ENCODE measurements at places on chromosomes 6 and 20. TPM values are rescaled to one million over a fixed set of nuclear protein-coding genes. Genes with fewer than 3 reads are reported as not detected.

- no peak for DNase-seq
Measured at GRCh38 chr6:154543628-154544027, 33.1 kb upstream of the CNKSR3 start.

MEI4 gene
- 1.6 TPM for polyA plus RNA-seq

CSNK2B gene
- 252 TPM for polyA plus RNA-seq

HTR1E gene
- 0.92 TPM for polyA plus RNA-seq

DNA sequence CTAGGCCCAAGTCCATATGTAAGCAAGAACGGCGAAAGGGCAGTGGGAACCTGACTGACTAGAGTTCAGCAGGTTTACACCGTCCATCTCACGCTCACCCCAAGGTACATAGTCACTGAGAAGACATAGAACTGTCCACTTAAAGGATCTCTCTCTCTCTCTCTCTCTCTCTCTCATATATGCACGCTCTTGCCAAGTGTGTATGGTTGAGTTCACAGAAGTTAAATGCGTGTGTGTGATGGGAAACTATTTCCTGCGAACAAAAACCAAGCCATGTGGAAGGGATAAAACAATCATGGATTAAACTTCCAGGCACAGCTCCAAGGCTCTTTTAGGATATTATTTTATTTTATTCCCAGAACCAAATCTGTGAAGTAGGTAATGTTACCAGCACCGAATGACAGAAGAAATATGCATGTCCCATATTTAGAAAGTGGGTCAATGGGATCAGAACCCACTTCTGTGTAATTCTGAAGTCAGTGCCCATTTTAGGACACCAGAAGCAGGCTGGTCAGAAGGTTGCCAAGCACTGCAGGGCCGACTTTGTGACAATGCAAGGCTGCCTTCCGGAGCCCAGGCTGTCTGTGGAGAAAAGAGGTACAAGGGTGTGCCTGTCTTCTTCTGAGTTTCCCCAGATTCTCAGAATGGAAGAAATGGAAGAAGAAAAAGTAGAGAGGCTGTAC, 49.2 kb upstream of the MAP7 start:
- no peak for DNase-seq
